ENCODE measurements at places on chromosomes 3 and 15. TPM values are rescaled to one million over a fixed set of nuclear protein-coding genes. Genes with fewer than 3 reads are reported as not detected.

DNA sequence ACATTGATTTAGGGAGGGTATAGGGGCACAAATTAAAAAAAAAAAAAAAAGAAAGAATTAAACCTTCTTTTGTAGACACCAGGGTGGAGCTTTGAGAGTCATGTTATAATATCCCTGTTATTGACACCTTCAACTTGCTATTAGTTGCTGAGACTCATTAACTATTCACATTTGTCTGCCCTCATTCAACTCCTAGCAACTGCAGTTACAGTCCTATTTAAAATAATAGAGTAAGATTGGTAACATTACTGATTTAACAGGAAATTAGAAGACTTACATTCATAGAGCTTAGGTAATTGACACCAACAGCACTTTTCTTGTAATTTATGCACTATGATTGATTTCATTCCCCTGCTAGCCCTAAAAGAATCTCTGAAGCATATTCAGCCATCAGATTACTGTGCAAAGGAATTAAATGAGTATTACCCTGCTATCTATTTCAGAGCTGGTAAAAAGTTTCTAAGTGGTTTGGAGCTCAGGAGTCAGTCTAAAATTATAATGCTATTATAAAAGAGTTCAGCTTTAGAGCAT is 148.8 kb upstream of the TBL1XR1 start:
- no peak for DNase-seq

The C3orf80 gene
- 0.45 TPM for polyA plus RNA-seq

The CSTA gene
- polyA plus RNA-seq: 0.32 TPM

DNA sequence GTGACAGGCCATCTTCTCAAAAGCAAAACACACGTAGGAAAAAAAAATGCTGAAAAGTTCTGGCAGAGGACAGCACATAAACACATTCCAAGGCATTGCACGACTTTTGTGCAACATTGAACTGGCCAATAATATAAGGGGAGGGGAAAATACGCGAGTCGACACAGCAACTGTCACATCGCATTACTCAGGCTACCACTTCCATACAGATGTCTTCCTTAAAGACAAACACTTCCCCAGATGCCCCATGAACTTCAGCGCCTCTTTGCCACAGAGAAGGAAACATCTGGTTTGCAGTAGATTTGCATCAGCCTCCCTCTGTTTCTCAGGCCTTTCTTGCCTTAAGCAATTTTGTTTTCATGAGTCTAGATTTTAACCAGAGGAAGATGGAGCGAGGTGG is 144.4 kb upstream of the IGF1R start:
- DNase-seq: no peak
